ENCODE measurements at places on chromosomes 3 and 15.

- no peaks in the 10 kb centered on the region for H3K27me3 ChIP-seq
- H3K27ac ChIP-seq, result no peak overlapping the region
- H3K36me3 ChIP-seq, result peaks cover 20% of the 10 kb centered on the region
Measured at GRCh38 chr3:47414666-47415587, 34.1 kb downstream of the PTPN23 start.

DNA sequence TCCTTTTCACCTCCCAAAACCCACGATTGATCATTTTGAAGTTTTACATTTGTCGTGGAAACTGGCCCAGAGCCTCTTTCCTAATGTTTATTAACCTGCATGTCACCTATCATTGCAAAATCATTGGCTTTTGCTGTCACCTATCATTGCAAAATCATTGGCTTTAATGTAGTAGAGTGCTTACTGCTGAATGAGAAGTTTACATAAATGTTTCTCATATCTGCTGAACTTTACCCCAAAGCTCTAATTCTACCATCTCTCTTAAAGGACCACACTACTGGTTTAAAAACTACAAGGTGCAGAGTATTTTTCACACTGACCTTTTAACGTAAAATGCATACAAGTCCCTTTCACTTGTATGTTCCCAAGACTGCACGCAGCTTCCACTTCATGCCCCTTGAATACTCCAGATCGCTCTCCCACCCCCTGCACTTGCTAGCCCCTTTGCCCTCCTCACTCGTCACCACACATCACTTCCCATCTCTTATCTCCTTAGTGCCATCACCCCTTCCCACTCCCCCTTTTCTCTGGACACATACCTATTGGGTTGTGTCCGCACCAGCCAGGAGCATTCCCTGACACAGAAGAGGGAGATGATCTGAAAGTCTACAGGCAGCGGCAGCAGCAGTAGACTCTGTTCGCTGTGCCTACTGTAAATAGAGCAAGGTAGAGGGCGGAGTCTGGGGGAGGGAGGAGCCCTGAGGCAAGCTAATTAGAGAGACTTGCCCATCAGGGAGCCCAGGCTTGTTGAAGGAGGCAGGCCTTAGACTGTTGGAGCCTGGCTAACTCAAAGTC, 30.2 kb upstream of the ATOSA start:
- H3K36me3 ChIP-seq, result no peaks in the 10 kb centered on the region
- no peak overlapping the region for H3K27ac ChIP-seq
- no peaks in the 10 kb centered on the region for H3K27me3 ChIP-seq
- peaks cover 10% of the 10 kb centered on the region for H3K4me1 ChIP-seq

DNA sequence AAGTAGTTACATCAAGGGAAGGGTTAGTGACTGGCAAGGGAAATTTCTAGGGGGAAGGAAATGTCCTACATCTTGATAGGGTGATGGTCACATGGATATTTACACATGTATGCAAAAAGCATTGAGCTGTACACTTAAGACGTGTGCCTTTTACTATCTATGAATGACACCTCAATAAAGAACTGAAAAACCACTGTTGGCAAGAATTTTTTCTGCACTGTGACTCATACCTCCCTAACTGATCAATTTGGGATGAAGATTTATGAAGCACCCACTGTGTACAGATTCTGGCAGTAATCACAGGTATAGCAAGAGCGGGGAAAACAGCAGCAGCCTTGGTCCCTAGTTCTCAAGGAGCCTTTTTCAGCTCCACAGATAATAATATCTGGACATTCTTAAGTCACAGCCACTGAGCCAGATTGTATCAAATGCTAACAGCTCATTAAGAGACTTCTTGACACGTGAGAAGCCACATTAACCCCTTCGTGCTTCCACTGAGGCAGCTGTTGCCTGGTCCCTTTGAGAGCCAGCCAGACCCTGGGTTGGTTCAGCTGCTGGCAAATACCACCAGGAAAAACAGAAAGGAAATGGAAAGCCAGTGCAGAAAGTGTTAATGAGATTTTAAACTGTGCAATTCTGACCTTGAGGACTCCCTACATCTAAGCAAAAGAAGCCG, 32.0 kb upstream of the GALNT15 start:
- peaks cover 4% of the 10 kb centered on the region for H3K4me1 ChIP-seq
- no peaks in the 10 kb centered on the region for H3K27me3 ChIP-seq
- H3K27ac ChIP-seq, result no peak overlapping the region
- no peak for DNase-seq
- no peaks in the 10 kb centered on the region for H3K36me3 ChIP-seq
- H3K4me3 ChIP-seq, result no peak overlapping the region

GRCh38 chr3:128412180-128413002, 54.3 kb downstream of the DNAJB8 start:
- H3K4me3 ChIP-seq, result no peak overlapping the region
- no peak overlapping the region for H3K27ac ChIP-seq
- no peaks in the 10 kb centered on the region for H3K36me3 ChIP-seq
- no peaks in the 10 kb centered on the region for H3K27me3 ChIP-seq
- no peak for DNase-seq
- H3K4me1 ChIP-seq, result no peaks in the 10 kb centered on the region

DNA sequence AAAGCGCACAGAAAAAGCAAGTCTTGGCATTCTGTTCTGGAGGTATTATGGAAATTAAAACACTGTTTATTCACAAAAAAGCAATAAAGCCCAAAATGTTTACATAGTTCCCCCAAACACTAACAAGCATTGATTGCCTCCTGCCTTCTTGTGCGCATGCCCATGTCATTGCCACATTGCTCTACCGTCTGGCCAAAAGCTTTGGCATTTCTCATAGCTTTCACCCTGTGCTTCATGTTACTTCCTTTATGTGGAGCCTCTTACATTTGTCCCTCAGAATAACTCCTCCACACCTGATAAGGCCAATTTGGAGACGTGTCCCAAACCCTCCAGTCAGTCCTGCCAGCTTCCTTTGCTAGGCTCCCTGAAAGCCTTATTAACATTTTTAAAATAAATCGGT, 680.8 kb downstream of the GBE1 start:
- no peaks in the 10 kb centered on the region for H3K36me3 ChIP-seq
- H3K4me1 ChIP-seq, result no peaks in the 10 kb centered on the region
- no peak overlapping the region for H3K27ac ChIP-seq
- no peak for DNase-seq
- H3K27me3 ChIP-seq, result no peaks in the 10 kb centered on the region
- no peak overlapping the region for H3K4me3 ChIP-seq

DNA sequence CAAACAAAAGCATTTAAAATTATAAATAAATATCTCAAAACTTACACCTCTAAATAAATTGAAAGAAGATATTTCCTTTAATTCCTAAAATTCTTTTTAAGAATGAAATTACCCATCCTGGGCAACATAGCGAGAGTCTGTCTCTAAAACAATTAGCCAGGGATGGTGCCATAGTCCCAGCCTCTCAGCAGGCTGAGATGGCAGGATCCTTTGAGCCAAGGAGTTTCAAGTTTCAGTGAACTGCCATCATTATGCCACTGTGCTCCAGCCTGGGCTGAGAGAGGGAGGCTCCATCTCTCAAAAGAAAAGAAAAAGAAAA, 25.4 kb downstream of the AADAC start:
- H3K27ac ChIP-seq, result no peak overlapping the region
- H3K36me3 ChIP-seq, result no peaks in the 10 kb centered on the region
- no peak overlapping the region for H3K4me3 ChIP-seq
- peaks cover 4% of the 10 kb centered on the region for H3K27me3 ChIP-seq

DNA sequence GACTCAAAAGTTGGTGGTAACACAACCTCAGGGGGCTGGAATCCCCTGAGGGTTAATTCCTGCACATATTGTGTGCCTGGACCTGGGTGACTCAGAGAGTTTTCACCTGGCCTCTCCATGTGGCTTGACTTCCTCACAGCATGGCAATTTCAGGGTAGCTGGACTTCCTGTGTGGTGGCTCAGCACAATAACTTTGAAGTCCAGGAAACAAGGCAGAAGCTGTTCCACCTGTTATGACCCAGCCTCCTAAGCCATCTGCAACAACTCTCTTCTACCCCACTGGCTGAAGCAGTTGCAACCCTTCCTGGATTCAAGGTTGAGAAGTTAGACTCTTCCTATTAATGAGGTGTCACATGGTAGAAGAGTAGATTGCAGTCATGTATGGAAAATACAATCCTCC, 58.4 kb downstream of the EDEM1 start:
- H3K4me1 ChIP-seq, result no peaks in the 10 kb centered on the region
- H3K4me3 ChIP-seq, result no peak overlapping the region
- no peak for DNase-seq

DNA sequence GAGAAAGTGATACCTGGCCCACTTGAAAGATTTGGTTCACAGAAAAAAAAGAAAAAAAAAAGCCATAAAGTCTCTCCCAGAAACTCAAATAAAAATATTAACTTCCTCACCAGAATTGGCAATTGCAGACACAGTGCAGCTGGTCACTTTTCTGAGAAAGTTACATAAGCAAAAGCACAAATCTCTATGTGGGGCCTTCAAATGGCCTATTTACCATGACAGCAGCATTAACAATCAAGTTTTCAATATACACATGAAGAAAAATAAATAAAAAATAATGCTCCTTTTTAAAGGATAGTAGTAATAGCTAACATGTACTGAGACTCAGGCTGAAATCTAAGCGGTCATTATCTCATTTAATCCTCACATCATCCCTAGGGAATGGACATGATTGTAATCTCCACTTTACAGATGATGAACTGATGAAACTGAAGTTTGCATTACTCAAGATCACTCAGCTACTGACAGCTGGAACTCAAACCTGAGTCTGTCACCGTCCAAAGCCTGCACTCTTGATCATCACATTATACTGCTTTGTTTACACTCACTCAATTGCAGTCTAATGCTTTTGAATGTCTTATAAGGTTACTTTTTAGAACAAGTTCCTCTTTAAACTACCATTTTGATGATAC, 3.3 kb downstream of the NPTN start:
- no peak overlapping the region for H3K4me3 ChIP-seq
- no peak for DNase-seq
- no peaks in the 10 kb centered on the region for H3K27me3 ChIP-seq
- H3K27ac ChIP-seq, result no peak overlapping the region
- H3K36me3 ChIP-seq, result no peaks in the 10 kb centered on the region
- H3K4me1 ChIP-seq, result peaks cover 52% of the 10 kb centered on the region

DNA sequence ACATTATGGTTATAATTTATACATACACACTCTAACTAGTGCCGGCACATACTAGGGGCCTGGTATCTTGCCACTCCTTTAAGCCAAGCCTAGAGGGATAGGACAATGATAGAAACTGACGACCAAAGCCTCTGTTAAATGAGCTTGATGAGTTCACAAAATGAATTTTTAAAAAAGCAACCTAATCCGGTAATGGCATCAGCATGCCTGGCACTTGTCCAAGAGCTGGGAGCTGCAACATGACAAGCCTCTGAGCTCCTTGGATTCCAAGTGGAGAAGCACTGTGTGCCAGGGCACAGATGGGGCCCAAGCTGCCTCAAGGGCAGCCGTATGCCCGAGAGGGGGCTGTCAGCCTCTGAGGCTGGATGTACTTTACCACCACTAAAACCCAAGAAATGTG, 9.7 kb downstream of the ETV5 start:
- peaks cover 3% of the 10 kb centered on the region for H3K4me1 ChIP-seq
- H3K4me3 ChIP-seq, result no peak overlapping the region
- H3K36me3 ChIP-seq, result no peaks in the 10 kb centered on the region
- no peak for DNase-seq
- peaks cover 72% of the 10 kb centered on the region for H3K27me3 ChIP-seq
- H3K27ac ChIP-seq, result no peak overlapping the region

DNA sequence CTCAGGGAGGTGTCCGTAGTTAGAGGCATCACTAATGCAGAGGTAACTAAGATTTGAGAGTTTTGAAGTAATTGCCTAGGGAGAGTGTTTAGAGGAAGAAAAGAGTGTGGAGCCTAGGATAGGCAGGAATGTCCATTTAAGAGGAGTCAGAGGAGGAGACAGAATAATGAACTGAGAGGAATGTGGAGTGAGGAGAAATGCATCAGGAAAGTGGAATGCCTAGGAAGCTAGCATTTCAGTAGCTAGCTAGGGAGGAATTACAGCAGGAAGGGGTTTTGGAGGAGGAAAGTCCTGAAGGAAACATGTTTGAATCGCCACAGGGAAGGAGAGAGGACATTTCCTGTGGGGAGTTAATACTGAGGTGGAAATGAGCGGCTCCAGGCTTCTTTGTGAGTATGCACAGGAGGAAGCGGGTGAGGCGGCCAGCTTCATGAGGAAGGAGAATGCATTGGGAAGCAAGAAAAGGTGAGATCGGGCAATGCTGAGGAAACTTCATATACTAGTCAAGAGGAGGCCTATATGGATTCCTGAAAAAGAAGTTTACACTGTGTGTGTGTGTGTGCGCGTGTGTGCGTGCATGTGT, 154.3 kb downstream of the TMEM108 start:
- peaks cover 10% of the 10 kb centered on the region for H3K27me3 ChIP-seq
- no peak overlapping the region for H3K27ac ChIP-seq
- no peaks in the 10 kb centered on the region for H3K4me1 ChIP-seq
- no peak overlapping the region for H3K4me3 ChIP-seq
- no peaks in the 10 kb centered on the region for H3K36me3 ChIP-seq

DNA sequence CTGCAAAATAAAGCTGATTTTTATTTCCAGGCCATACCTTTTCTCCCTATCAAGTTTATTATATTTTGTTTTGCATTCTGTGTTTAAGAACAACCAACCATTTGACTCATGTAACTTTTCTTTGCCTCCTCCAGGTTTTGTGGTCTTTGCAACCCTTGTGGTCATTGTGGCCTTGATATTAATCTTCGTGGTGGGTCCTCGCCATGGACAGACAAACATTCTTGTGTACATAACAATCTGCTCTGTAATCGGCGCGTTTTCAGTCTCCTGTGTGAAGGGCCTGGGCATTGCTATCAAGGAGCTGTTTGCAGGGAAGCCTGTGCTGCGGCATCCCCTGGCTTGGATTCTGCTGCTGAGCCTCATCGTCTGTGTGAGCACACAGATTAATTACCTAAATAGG, 27.6 kb downstream of the NIPA2 start:
- no peak for DNase-seq
- no peak overlapping the region for H3K4me3 ChIP-seq
- peaks cover 46% of the 10 kb centered on the region for H3K36me3 ChIP-seq
- H3K27ac ChIP-seq, result no peak overlapping the region
- H3K4me1 ChIP-seq, result peaks cover 2% of the 10 kb centered on the region

- no peak overlapping the region for H3K4me3 ChIP-seq
- H3K36me3 ChIP-seq, result no peaks in the 10 kb centered on the region
- no peaks in the 10 kb centered on the region for H3K4me1 ChIP-seq
Measured at GRCh38 chr3:20861454-20861853, 675.4 kb upstream of the SGO1 start.

GRCh38 chr3:169477790-169478189, 185.7 kb downstream of the MECOM start:
- no peak for DNase-seq
- H3K27ac ChIP-seq, result no peak overlapping the region
- H3K27me3 ChIP-seq, result no peaks in the 10 kb centered on the region
- H3K36me3 ChIP-seq, result no peaks in the 10 kb centered on the region
- H3K4me1 ChIP-seq, result no peaks in the 10 kb centered on the region

- peaks cover 1% of the 10 kb centered on the region for H3K27me3 ChIP-seq
- no peak overlapping the region for H3K27ac ChIP-seq
- H3K36me3 ChIP-seq, result no peaks in the 10 kb centered on the region
- no peak overlapping the region for H3K4me3 ChIP-seq
- no peaks in the 10 kb centered on the region for H3K4me1 ChIP-seq
Measured at GRCh38 chr3:97417-98258, 98.9 kb upstream of the CHL1 start.

GRCh38 chr3:16264174-16264707, 502 bp downstream of the DPH3 start:
- H3K27ac ChIP-seq, result peak overlapping the region; percentile 94
- H3K36me3 ChIP-seq, result peaks cover 8% of the 10 kb centered on the region
- H3K4me1 ChIP-seq, result peaks cover 36% of the 10 kb centered on the region
- DNase-seq, result no peak
- H3K4me3 ChIP-seq, result peak overlapping the region; percentile 93
- no peaks in the 10 kb centered on the region for H3K27me3 ChIP-seq

- DNase-seq, result no peak
- H3K4me3 ChIP-seq, result no peak overlapping the region
- H3K36me3 ChIP-seq, result no peaks in the 10 kb centered on the region
- H3K4me1 ChIP-seq, result no peaks in the 10 kb centered on the region
Measured at GRCh38 chr3:156859578-156859977, 33.4 kb downstream of the LEKR1 start.
